ENCODE measurements at places on chromosomes 6 and 20. TPM values are rescaled to one million over a fixed set of nuclear protein-coding genes. Genes with fewer than 3 reads are reported as not detected.

Gene SOX18
- not detected for total RNA-seq

Gene LIN28B
- not detected for total RNA-seq

Gene SLC32A1
- not detected for total RNA-seq

GRCh38 chr6:43923376-43924221, 153.6 kb downstream of the VEGFA start:
- peak; percentile 56 for DNase-seq

GRCh38 chr6:15480525-15480924, 182.3 kb downstream of the DTNBP1 start:
- DNase-seq, result no peak

DNA sequence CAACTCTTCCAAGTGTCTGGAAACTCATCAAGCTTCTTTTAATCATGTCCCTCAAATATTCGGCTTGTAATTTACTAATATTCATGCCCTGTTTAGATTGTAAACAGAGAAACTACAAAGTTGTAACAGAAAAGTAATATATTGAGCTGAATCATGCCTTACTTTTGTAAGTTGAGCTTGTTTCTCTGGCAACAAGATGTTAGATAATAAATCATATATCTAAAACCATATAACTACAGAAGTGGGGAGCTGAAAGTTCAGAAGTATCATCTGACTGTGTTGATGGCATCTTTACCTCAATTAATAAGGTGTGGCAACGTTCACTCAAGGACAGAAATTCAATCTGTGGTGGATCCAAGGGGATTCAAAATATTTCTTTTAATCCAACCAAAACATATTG, 263.9 kb downstream of the PLCB1 start:
- DNase-seq, result no peak

DNA sequence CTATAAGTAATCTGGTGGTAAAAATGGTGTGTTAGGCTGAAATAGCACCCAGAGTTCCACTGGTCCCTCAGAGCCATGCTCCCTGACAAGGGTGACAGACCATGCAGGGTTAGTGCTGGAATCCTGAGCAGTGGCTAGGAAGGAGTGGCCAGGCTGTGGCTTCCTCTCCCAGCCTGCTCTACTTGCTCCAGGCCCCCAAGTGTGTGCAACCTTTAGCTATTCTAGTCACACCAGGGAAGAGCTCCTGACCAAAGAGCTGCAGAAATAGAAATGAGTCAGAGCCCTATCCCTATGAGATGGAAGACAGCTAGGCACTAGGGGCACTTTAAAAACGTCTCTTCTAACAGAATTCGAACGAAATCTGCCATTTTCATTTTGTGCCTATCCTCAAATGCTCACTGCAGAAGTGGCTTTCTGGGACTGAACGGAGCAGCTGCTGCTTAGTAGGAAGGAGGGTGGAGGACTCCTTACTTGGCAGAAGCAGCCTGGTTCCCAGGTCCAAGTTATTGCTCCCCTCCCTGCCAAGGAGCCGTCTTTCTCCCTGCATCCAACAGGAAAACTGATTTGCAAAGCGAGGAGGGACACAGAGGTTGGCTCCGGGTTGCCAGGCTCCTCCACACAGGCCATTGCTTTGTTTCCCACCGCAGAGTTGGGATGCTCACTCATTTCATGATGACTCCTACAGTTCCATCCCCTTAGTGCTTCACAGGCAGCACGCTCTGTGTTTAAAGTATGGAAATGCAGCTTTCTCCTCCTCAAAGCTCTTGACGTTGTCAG, 754.5 kb downstream of the C6orf118 start:
- no peak for DNase-seq

Data from IMR-90 (cell line).